ENCODE measurements at places on chromosomes 2 and 18.

DNA sequence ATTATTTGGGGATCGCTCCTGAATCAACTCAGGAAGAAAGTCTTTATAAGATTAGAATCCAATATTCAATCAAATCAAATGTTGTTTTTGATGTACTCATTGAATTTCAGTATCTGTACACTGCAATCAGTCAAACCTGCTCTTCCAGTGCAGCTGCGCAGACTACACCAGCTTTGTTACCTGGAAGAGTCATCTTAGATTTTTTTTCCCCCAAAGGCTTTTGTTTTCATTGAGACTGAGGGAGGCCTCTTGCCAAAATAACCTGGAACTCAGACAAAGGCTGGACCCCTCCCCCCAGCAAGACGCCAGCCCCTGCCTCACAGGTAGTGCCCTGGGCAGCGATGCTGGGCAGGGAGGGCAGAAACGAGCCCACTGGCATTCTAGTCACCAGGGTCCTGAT, 74.8 kb downstream of the ARHGEF4 start:
- H3K4me1 ChIP-seq, result peaks cover 3% of the 10 kb centered on the region
- H3K27me3 ChIP-seq, result peaks cover 49% of the 10 kb centered on the region
- no peak for DNase-seq
- no peak overlapping the region for H3K27ac ChIP-seq

DNA sequence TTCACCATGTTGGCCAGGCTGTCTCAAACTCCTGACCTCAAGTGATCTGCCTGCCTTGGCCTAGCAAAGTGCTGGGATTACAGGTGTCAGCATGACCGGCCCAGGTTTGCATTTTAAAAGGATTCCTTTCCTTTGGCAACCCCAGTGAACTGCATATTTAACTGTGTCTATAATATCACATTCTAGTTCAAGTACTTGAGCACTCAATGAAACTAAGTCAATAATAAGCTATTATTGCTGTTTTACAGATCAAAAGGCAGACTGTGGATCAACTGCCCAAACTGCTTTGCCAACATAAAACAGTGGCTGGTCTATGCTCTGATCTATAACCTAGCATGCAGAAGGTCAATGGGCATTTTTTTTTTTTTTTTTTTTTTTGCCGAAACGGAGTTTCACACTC, 144.5 kb downstream of the USP34 start:
- H3K36me3 ChIP-seq, result peaks cover 9% of the 10 kb centered on the region
- H3K27me3 ChIP-seq, result no peaks in the 10 kb centered on the region
- H3K27ac ChIP-seq, result peak overlapping the region; percentile 68
- DNase-seq, result no peak
- H3K4me1 ChIP-seq, result peaks cover 17% of the 10 kb centered on the region
- peak overlapping the region; percentile 49 for H3K4me3 ChIP-seq

- DNase-seq, result no peak
- H3K36me3 ChIP-seq, result no peaks in the 10 kb centered on the region
- peaks cover 53% of the 10 kb centered on the region for H3K4me1 ChIP-seq
- peak overlapping the region; percentile 11 for H3K27ac ChIP-seq
- H3K27me3 ChIP-seq, result no peaks in the 10 kb centered on the region
These were observed 59.5 kb downstream of the TMEM131 start for GRCh38 chr2:97936199-97936598.

DNA sequence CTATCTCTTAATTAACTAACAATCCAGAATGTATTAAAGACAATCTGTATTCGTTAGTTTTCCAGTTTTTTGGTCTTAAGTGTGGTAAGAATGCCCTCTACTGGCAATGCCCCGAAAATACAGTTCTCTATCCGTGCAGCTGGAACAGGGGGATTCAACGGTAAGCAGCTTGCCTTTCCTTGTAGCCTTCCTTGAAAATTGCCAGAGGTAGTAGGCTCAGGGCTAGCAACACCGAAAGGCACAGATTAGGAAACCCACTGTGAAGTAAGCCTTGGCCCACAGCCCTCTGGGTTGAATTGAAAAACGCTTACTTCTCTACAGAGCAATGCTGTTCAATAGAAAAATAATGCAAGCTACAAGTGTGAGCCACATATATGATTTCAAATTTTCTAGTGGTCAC, 17.1 kb upstream of the VPS4B start:
- no peak for DNase-seq
- peaks cover 4% of the 10 kb centered on the region for H3K4me1 ChIP-seq
- no peaks in the 10 kb centered on the region for H3K36me3 ChIP-seq

- no peak overlapping the region for H3K4me3 ChIP-seq
- peaks cover 36% of the 10 kb centered on the region for H3K27me3 ChIP-seq
- H3K27ac ChIP-seq, result no peak overlapping the region
- no peak for DNase-seq
- peaks cover 2% of the 10 kb centered on the region for H3K4me1 ChIP-seq
These were observed 216.2 kb upstream of the HS6ST1 start for GRCh38 chr2:128534688-128535392.

DNA sequence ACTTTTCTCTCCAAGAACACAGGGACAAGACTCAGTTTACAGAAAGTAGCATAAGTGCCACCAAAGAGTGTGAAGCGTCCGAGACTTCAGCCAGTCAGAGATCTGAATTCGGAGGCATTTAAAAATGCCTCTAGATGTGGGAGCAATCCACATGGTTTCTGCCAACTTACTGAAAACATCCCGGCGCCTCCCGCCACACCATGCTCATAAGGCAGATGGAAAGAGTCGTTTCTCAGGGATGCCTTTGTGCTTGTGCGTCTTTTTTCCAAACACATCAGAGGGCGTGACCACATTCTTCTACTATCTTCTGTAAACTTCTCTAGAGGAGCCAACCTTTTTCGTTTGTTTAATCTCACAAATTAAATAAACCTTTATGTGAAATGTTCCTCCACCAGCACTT, 88.7 kb downstream of the NRP2 start:
- H3K27ac ChIP-seq, result no peak overlapping the region
- H3K36me3 ChIP-seq, result no peaks in the 10 kb centered on the region
- no peak overlapping the region for H3K4me3 ChIP-seq
- peaks cover 78% of the 10 kb centered on the region for H3K27me3 ChIP-seq
- H3K4me1 ChIP-seq, result peaks cover 8% of the 10 kb centered on the region

DNA sequence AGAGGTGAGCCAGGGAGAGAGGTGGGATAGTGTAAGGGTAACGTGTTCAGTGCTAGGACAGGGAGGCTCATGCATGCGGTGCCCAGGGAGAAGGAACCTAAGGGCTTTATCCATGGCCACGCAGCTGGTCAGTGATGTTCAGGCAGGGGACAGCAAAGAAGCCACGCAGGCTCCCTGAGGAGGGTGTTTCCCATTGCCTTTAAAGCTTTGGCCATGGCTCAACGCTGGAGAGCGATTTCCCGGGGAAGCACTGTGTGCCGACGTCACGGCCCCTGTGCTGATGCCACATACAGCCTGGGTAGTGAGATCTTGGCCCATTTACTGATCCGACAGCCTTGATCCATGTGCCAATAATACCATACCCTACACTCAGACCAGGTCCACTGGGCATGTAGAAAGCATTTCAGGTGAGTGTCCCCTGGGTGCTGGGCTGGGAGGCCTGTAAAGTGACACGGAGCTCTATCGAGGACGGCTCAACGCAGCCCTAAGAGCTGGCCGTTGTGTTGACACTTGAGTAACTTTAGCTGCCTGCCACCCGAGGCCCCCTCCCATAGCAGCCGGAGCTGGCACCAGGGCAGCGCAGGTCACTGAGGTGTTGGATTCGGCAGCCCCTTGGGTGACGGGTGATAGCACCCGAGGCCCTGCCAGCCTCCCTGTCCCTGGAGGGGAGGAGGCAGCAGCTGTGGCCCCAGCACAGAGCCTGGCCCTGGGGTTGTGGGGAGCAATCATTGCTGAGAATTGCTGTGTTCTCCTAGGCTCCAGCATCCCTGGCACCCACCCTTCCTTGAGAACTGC, 41.4 kb downstream of the PDIA6 start:
- no peak for DNase-seq
- H3K36me3 ChIP-seq, result no peaks in the 10 kb centered on the region

DNA sequence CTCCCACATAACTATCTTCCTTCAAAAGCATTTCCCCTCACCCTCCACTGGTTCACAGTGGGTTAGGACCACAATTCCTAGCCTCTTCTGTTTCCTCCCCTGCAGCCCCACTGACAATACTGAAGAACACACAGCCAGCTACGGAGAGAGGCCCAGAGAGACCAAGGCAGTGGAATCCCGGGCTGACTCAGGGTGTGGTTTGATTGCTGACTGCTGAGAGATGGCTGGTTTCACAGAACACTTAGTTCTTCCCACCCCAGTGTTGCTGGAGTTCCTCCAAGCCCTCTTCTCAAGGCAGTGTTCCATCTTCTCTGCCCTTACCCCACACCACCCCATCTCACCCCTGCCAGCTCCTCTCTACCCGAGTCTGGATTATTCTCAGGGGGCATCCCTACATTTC, 43.3 kb upstream of the ZFP36L2 start:
- no peak for DNase-seq
- peaks cover 9% of the 10 kb centered on the region for H3K36me3 ChIP-seq

DNA sequence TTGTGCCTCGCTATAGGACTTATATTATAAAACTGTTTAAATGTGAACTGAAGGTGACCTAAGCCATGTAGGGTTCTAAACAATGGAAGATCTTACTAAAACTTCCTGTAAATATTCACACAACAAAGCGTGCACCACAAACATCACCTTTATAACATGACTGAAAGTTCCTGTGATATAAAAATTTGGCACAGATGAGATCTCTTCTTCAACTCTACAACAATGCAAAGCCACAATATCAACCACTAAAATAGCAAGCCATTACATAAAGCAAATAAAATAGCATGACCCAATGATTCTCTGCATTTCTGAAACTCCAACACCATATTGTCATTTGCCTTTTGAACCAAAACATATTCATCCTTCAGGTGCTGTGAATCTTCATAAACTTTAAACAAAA, 3.5 kb downstream of the YES1 start:
- H3K4me3 ChIP-seq, result no peak overlapping the region
- no peak for DNase-seq
- H3K4me1 ChIP-seq, result peaks cover 39% of the 10 kb centered on the region
- H3K36me3 ChIP-seq, result peaks cover 4% of the 10 kb centered on the region
- H3K27ac ChIP-seq, result no peak overlapping the region
- peaks cover 4% of the 10 kb centered on the region for H3K27me3 ChIP-seq

- H3K27me3 ChIP-seq, result peaks cover 15% of the 10 kb centered on the region
- H3K36me3 ChIP-seq, result no peaks in the 10 kb centered on the region
- DNase-seq, result no peak
- no peaks in the 10 kb centered on the region for H3K4me1 ChIP-seq
- no peak overlapping the region for H3K27ac ChIP-seq
These were observed 236.1 kb downstream of the SH3RF3 start for GRCh38 chr2:109365131-109365530.

DNA sequence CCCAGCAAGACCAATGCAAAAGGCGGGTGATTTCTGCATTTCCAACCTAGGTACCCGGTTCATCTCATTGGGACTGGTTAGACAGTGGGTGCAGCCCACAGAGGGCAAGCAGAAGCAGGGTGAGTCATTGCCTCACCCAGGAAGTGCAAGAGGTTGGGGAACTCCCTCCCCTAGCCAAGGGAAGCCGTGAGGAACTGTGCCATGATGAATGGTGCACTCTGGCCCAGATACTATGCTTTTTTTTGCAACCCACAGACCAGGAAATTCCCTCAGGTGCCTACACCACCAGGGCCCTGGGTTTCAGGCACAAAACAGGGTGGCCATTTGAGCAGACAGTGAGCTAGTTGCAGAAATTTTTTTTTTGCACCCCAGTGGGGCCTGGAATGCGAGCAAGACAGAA, 662.6 kb upstream of the ACVR2A start:
- peak; percentile 17 for DNase-seq
- peaks cover 14% of the 10 kb centered on the region for H3K4me1 ChIP-seq
- no peaks in the 10 kb centered on the region for H3K36me3 ChIP-seq

DNA sequence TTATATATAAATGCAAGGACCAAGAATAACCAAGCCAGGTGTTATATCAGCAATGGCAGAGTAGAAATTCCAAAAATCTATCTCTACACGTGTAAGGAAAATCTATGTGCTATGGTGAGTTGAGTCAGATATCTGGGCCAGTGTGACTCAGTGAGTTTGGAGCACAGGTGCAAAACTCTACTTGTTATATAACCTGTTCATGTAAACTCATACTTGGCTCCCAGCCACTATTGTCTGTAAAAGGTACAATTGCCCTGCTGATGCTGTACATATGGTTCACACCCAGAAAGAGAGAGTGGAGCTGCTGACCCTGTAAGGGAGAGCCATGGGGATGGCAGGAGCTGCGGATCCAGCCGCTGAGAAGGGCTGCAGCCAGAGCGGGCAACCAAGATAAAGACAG, 112.0 kb downstream of the TRABD2A start:
- no peak overlapping the region for H3K27ac ChIP-seq
- no peaks in the 10 kb centered on the region for H3K36me3 ChIP-seq
- H3K4me3 ChIP-seq, result no peak overlapping the region
- H3K27me3 ChIP-seq, result no peaks in the 10 kb centered on the region
- H3K4me1 ChIP-seq, result peaks cover 3% of the 10 kb centered on the region

- no peak for DNase-seq
- no peak overlapping the region for H3K4me3 ChIP-seq
- H3K4me1 ChIP-seq, result no peaks in the 10 kb centered on the region
- peaks cover 3% of the 10 kb centered on the region for H3K27me3 ChIP-seq
- no peak overlapping the region for H3K27ac ChIP-seq
- H3K36me3 ChIP-seq, result no peaks in the 10 kb centered on the region
These were observed 441.8 kb downstream of the NYAP2 start for GRCh38 chr2:225841314-225841713.

- peak overlapping the region; percentile 95 for H3K4me3 ChIP-seq
- H3K36me3 ChIP-seq, result peaks cover 3% of the 10 kb centered on the region
- H3K27ac ChIP-seq, result no peak overlapping the region
- peaks cover 56% of the 10 kb centered on the region for H3K4me1 ChIP-seq
These were observed 807 bp upstream of the CREB1 start for GRCh38 chr2:207528980-207529329.

DNA sequence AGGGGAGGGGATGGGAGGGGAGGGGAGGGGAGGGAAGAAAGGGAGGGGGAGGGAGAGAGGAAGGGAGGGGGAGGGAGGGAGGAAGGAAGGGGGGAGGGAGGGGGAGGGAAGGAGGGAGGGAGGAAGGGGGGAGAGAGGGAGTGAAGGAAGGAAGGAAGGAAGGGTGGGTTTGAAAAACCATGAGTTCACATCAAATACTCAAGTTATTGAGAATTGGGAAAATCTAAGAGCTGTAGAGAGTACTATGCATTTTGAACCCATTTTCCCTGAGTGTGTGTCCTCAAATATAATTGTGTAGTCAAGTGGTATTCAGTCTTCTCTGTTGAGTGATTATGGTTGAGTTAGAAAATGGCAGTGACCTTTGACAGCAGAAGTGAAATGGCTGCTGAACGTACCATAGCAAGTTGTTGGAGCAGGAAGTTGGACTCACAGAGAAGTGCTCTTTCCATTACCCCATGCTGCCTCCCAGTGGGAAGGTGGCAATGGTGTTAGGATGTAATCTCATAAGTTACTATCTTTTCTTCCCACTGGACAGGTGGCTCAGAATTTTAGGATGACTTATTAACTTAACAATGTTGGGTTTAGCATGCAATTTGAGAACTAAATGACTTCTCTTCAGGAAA, 214.6 kb downstream of the SETBP1 start:
- H3K27me3 ChIP-seq, result no peaks in the 10 kb centered on the region
- no peak overlapping the region for H3K4me3 ChIP-seq
- H3K4me1 ChIP-seq, result peaks cover 19% of the 10 kb centered on the region

- H3K27ac ChIP-seq, result no peak overlapping the region
- no peak for DNase-seq
- H3K4me1 ChIP-seq, result no peaks in the 10 kb centered on the region
These were observed 270.7 kb downstream of the HRH4 start for GRCh38 chr18:24731158-24731557.

- no peak overlapping the region for H3K4me3 ChIP-seq
- H3K4me1 ChIP-seq, result no peaks in the 10 kb centered on the region
- DNase-seq, result no peak
- no peak overlapping the region for H3K27ac ChIP-seq
These were observed 249.3 kb upstream of the APCDD1 start for GRCh38 chr18:10205151-10205550.
